ENCODE measurements at places on chromosomes 13 and 19. TPM values are rescaled to one million over a fixed set of nuclear protein-coding genes. Genes with fewer than 3 reads are reported as not detected.
A peak's percentile ranks its signal among the peaks of the same experiment; 100 is the strongest.

- no peak for DNase-seq
These were observed 21.8 kb upstream of the ZNF30 start for GRCh38 chr19:34904664-34905527.

The NDFIP2 gene
- 33.1 TPM for total RNA-seq

- no peak for DNase-seq
These were observed 24.5 kb downstream of the TMED1 start for GRCh38 chr19:10811391-10812111.

DNA sequence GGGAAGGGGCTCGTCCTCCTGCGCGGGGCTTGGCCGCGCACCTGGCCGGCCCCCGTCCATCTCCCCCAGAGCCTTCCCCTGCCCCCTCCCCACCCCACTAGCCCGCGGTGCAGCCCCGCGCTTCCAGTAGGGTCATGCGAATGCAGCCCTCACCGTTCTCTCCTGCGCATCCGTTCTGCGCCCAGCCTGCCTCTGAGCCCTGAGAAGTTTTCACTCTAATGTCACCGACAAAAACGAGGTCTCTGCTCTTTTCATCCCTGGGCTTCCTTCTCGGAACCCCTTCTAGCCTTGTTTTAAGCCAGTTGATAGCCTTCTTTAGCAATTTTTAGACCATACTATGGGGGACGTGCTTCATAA lies 97.4 kb downstream of the ATP8A2 start:
- no peak for DNase-seq

DNA sequence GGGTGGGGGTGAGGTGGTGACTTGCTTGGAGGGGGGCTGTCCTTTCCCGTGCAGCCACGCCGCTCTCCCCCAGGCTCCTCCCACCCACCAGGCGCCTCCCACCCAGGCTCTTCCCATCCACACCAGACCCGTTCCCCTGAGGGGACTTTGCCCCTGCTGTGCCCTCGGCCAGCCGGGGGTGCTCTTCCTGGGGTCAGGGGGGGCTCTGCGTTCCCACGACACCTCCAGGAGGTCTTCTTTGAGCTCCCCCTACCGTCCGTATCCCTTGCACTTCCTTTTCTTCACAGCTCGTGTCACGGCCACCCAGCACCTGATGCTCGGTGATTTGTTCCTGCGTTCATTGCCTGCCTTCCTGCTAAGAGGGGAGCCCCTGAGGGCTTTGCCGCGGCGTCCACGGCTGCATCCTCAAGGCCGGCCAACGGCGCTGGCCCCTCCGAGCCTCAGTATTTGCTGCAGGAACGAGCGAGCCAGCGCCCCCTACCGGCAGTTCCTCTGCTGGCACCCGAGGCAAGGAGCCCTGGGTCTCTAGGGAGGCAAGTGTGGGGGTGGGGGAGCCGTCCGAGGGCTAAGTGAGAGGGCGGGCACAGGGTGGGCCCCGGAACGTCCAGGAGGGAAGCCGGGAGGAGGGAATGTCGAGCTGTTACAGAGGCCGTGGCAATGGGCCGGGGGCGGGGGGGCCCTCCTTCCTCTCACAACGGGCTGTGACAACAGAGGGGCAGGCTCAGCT lies 11.8 kb downstream of the LRRC4B start:
- peak; percentile 77 for DNase-seq

- no peak for DNase-seq
These were observed 47.5 kb downstream of the NFIC start for GRCh38 chr19:3413796-3414327.

The CDC42EP5 gene
- total RNA-seq: 8.7 TPM

DNA sequence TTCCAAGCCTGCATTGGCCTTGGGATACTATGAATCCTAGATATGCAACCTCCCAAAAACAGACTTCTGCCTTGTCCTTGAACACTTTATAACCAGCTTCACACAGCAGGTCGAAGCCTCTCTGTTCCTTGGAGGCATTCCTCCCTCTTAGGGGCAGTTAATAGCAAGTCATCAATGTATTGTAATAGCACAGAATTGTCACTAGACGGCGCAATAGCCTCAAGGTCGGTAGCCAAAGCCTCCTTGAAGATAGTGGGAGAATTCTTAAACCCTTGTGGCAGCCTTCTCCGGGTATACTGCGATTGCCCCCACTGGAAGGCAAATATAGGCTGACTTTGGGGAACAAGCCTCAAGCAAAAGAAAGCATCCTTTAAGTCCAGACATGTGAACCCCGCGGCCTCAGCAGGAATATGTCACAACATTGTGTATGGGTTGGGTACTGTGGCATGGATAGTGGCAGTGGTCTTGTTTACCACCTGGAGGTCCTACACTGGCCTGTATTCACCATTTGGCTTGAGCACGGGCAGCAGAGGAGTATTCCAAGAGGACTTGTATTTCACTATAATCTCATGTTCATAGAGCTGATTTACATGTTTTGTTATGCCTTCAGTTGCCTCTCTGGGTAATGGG lies 61.1 kb downstream of the ZNF431 start:
- no peak for DNase-seq

DNA sequence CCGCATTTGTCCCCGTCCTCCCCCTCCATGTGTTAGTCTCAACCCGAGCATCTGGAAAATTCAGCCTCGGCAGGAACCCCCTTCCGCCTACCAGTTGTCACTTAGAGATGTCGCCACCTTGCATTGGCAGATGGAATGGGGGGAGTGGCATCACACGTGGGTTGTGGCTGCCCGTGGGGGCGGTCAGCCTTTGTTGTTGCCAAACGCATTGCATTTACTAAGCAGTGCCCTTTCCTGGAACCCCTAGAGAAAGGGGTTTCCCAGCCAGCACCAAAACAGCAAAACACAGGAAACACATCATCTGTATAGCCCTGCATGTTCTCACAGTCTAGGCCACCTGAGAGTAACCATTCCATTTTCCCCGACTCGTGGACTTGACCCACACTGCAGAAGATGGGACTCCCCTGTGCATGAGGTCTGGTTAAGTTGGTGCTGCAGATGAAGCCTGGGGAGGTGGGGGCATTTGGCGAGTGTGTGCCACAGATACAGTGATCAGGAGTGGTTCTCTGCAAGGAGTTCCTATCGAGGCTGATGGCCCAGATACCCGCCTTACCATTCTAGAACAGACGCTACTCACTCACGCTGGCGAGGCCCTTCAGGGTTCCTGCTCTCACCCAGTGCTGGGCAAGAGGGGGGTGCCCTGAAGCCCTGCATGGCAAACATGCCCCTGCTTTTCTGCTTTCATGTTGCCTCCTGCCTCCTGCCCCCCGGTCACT lies 38.3 kb downstream of the TMED1 start:
- no peak for DNase-seq

- no peak for DNase-seq
These were observed 12.6 kb downstream of the ZSCAN5A start for GRCh38 chr19:56301886-56302620.

DNA sequence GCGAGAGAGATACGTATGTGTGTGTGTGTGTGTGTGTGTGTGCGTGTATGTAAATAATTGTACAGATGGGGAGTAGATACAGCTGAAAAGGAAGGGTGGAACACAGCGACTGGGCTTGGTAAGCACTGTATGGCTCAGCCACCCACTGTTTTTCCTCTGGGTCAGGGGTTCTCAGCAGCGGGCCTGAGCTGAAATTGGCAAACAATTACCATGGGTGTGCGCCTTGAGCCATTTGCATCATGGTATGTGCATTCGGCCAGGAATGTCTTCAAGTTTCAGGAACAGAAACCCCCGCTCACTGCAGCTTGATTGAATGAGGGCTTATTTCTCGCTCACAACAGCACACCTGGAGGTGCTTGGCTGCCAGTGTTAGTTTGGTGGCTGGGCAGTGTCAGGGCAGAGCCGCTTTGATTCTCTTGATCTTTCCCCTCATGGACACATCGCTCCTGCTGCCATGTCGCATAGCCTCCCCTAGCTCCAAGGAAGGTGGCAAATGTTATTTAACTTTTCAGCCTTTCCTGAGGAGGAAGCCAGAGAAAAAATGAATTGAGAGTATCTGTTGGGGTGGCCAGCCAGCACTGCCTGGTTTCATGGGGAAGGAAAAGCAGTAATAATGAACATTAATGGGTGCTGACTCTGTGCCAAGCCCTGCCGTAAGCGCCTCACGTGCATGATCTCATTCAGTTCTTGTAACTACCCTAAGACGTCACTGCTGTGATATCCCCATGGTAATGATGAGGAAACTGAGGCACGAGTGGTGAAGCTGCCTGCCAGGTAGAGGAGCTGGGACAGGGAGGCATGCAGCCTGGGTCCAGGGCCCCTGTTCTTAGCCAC lies 126.9 kb downstream of the SIPA1L3 start:
- DNase-seq: no peak

DNA sequence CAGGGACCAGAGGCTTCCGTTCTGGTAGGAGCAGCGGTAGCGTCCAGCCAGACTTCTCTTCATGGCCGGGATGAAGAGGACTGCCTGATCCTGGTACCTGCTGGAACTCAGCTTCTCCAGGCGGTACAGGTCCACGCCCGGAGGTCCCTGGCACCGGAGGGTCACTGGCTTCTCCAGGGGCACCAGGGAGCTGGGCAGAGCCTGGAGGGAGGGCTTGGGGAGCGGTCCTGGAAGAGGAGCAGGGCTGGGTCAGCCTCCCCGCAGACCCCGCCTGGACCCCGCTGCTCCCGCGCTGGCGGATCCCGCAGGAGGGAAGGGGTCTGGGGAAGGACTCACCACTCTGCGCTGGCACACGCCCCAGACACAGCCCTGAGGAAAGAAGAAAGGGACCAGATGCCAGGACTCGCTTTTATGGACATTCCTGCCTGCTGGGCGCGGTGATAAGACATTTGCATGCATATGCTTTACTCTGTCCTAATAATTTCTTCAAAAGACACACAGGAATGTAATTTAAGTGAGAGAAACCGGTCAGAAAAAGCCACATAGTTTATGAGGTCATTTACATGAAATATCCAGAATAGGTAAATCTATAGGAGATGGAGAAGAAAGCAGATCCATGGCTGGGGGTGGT lies 5.8 kb downstream of the GP6 start:
- no peak for DNase-seq

The ZNF583 gene
- total RNA-seq: 7.0 TPM

The ASF1B gene
- total RNA-seq: 0.96 TPM

The PLIN5 gene
- 73.5 TPM for total RNA-seq

GRCh38 chr13:60347174-60347573 lies 49.8 kb upstream of the TDRD3 start:
- no peak for DNase-seq

- no peak for DNase-seq
These were observed 3.4 kb downstream of the NUDT15 start for GRCh38 chr13:48040896-48041295.

DNA sequence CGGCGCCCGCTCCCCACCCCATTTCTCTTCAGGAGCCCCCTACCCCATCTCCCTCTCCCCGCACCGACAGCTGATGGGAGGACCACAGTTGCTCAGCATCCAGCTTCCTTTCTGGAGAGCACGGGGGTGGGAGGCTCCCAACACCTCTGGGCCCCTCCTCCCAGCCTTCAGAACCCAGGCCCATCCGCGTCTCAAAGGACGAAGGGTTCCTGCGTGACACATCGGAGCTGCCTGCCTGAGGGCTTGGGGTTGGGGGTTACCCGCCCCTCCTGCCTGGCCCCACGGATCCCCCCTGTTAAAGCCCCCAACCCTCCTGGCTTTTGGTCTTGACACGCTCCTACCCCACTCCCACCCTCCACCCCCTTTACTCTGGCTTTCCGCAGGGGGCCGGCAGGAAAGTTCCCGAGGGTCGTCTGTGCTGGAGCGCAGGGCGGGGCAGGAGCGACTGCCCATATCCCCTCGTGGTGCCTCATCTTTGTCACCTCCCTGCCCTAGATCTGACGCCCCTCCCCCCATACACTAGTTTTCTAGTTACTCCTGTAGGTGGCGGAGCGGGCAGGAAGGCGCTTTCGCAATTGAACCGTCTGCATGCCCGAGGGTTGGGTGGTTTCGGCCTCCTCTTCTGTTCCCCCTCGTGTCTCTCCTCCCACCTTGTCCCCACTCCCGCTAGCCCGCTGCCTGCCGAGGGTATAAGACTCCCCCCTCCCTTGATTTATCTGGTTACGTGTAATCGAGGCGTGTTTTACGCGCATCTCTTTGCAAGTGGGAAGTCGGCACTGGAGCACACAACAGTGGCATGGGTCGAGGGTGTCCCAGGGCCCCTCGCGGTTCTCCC lies 924 bp downstream of the TRAPPC5 start:
- peak; percentile 66 for DNase-seq

- DNase-seq: peak; percentile 46
These were observed 29.3 kb upstream of the TNFAIP8L1 start for GRCh38 chr19:4609878-4610511.

- no peak for DNase-seq
These were observed 133.4 kb upstream of the SPACA7 start for GRCh38 chr13:112242777-112243176.

The INSL3 gene
- not detected for total RNA-seq

The CEACAM21 gene
- total RNA-seq: 0.60 TPM

All from left ventricle myocardium inferior (tissue), 1 donor.